ENCODE measurements at places on chromosomes 4 and X. TPM values are rescaled to one million over a fixed set of nuclear protein-coding genes. Genes with fewer than 3 reads are reported as not detected.

- DNase-seq: no peak
Observed at GRCh38 chr4:186820391-186820891, 96.8 kb upstream of the FAT1 start.

- no peak for DNase-seq
Observed at GRCh38 chr4:63371001-63371400, 1038.2 kb downstream of the TECRL start.

UGT2B17 gene
- 0.07 TPM for polyA plus RNA-seq

- no peak for DNase-seq
Observed at GRCh38 chrX:101206471-101206870, 13.1 kb upstream of the DRP2 start.

DNA sequence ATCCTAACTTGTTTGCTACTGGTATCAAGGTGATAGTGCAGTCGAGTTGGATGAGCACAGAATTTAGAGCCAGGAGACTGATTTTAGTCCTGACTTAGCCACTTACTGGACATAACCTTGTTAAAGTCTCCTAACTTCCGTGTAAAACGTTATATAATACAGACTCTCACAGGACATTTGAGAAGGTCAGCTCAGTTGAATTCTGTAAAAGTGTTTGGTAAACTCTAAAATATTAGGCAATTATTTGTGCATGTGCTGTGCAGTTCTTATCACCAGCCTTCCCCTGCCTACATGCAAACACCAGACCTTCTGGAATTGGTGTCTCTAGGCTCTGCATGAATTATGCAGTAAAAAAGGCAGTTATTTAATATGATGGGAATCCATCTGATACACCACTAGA, 45.4 kb downstream of the FNIP2 start:
- no peak for DNase-seq

- no peak for DNase-seq
Observed at GRCh38 chr4:8114456-8115202, 44.0 kb downstream of the ABLIM2 start.

FRG2 gene
- polyA plus RNA-seq: not detected

PAGE1 gene
- polyA plus RNA-seq: not detected

DNA sequence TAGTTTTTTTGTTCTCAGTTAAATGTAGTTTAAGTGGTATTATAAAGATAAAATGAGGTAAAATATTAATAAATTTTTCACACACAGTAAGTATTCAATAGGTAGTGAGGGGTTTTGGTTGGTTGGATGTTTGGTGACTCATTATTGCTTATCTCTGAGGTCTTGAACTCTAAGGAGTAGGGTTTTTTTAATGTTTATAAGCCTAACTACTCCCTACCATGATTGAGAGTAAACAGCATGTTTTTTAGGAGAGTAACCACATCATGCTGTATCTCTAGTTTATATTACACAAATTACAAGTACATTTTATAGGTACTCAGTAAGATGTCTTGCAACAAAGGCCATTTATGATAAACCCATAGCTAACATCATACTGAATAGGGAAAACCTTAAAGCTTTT, 181.6 kb downstream of the MAPK10 start:
- no peak for DNase-seq

DNA sequence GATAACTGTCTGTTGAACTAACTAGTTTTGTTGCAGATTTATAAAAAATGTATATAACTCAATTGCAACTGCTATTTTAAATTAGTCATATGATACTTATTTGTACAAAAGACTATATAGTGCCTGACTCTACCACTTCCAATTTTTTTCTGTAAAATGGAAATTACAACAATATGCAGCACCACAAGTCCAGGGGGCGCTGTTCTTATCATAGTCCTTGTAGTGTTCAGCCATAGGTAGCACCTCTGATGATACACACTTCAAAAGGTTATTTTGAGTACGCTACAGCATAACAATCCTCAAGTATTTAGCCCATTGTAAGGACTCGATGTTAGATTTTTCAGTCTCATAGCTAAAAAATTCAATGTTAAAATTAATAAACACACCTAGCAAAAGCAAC, 174.9 kb downstream of the CORIN start:
- DNase-seq: no peak

SGMS2 gene
- 17.2 TPM for polyA plus RNA-seq

- DNase-seq: no peak
Observed at GRCh38 chr4:127309369-127310102, 323.2 kb upstream of the INTU start.

Data from right renal pelvis (tissue), 4 donors.